ENCODE measurements at places on chromosomes 5 and 9. TPM values are rescaled to one million over a fixed set of nuclear protein-coding genes. Genes with fewer than 3 reads are reported as not detected.

EIF4E1B gene
- total RNA-seq: 0.44 TPM

PCDHGA4 gene
- 7.5 TPM for total RNA-seq

DNA sequence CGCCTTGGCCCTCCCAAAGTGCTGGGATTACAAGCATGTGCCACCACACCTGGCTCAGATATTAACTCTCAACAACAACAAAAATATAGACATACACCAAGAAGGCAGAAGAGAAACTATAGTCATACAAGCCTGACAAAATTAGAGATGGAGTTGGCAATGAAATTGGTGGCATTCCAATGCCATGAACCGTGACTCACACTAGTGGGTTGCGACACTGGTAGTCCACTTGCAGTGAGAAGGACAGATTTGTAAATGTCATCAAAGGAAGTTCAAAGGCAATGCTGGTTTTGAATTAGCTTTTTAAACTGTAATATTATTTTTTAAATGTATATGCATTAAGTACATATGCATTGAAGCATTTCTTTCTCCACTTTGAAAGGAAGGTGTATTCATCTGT is 8.5 kb upstream of the DNAJC25 start:
- no peaks in the 10 kb centered on the region for H3K27me3 ChIP-seq
- H3K36me3 ChIP-seq: no peaks in the 10 kb centered on the region
- no peak overlapping the region for H3K4me3 ChIP-seq
- H3K4me1 ChIP-seq: no peaks in the 10 kb centered on the region
- H3K27ac ChIP-seq: no peak overlapping the region

DNA sequence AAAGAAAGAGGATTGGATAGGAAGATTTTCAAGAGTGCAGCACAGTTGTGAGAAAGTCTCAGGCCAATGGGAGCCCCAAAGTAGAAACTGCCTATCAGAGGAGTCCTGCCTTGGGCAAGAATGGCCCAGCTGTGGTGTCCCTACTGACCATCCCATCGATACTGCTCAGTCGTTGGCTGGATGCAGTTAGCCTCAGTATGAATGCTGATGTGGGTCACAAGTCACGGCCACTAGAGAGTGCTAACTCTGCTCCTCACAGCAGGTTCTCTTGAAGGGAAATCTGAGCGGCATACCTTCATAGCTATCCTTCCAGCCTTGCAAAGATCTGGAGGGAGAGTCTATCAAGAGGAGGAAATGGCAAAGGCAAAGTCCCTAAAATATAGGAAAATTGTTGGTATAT is 11.6 kb upstream of the CETN3 start:
- H3K36me3 ChIP-seq: no peaks in the 10 kb centered on the region
- no peak overlapping the region for H3K27ac ChIP-seq
- no peak overlapping the region for H3K4me3 ChIP-seq
- H3K27me3 ChIP-seq: no peaks in the 10 kb centered on the region
- no peak for DNase-seq

DNA sequence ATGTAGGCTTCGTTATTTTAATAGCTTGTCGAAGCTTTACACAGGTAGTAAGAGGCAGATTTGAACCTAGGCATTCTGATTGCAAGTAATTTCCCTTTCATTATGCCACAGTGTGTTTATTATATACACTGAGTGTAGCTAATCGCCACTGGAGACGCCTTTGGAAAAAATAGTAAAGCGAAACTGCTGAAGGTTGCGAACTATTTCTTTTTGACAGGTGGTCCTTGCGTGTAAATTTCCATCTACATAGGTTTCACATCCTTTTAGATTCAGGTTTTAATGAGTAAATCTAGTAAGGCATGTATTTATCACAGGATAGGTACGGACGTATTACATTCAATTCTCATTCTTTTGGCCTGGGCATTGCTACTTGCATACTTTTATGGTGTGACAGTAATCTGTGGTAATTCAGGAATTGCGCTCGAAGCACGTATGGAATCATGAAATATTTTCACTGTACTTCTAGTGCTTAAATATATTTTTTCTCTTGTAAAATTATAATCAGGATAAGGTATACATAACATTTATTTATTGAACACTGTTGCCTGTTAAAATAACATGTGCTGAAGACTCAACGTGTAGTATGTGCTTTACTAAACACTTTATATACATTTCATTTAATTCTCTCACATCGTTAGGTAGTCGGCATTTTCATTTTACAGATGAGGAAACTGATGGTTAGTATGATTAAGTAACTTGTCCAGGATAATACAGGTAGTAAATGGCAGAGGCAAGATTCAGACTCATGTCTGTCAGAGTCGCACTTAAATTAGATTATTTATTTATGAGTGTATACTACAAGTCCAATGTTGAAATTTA is 1.8 kb downstream of the MARCHF6 start:
- H3K36me3 ChIP-seq: peaks cover 2% of the 10 kb centered on the region
- no peak for DNase-seq
- H3K4me3 ChIP-seq: peak overlapping the region; percentile 95
- H3K4me1 ChIP-seq: peaks cover 11% of the 10 kb centered on the region

DNA sequence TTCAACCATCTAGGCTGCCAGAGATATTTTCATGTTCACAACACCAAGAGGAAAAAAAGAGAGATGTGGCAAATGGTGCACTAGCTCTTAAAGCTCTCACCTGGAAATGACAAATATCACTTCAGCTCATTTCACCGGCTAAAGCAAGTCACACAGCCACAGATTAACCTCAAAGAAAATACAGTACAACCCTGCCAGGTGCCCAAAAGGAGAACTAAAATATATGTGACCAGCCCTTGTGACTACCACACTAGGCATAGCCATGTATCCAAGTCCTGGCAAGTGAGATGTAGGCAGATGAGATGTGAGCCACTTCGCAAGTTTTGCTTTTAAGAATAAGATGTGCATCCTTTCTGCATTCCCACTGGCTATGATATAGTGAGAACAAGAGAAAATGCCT is 41.4 kb downstream of the AGTPBP1 start:
- no peaks in the 10 kb centered on the region for H3K4me1 ChIP-seq
- DNase-seq: no peak
- no peaks in the 10 kb centered on the region for H3K27me3 ChIP-seq
- no peak overlapping the region for H3K4me3 ChIP-seq

- no peaks in the 10 kb centered on the region for H3K4me1 ChIP-seq
- H3K4me3 ChIP-seq: no peak overlapping the region
- no peaks in the 10 kb centered on the region for H3K27me3 ChIP-seq
- DNase-seq: no peak
These were observed 46.6 kb downstream of the NR6A1 start for GRCh38 chr9:124724415-124725067.

GRCh38 chr5:32138839-32139493 is 35.2 kb downstream of the GOLPH3 start:
- no peak overlapping the region for H3K27ac ChIP-seq
- no peaks in the 10 kb centered on the region for H3K27me3 ChIP-seq
- peaks cover 16% of the 10 kb centered on the region for H3K36me3 ChIP-seq
- no peak overlapping the region for H3K4me3 ChIP-seq
- no peak for DNase-seq
- H3K4me1 ChIP-seq: no peaks in the 10 kb centered on the region

GRCh38 chr9:136029556-136029955 is 65.5 kb downstream of the NACC2 start:
- H3K4me1 ChIP-seq: peaks cover 7% of the 10 kb centered on the region
- no peak overlapping the region for H3K27ac ChIP-seq
- H3K36me3 ChIP-seq: peaks cover 15% of the 10 kb centered on the region
- DNase-seq: no peak

- H3K4me3 ChIP-seq: no peak overlapping the region
- no peaks in the 10 kb centered on the region for H3K27me3 ChIP-seq
- no peak for DNase-seq
- H3K36me3 ChIP-seq: peaks cover 14% of the 10 kb centered on the region
- no peak overlapping the region for H3K27ac ChIP-seq
These were observed 21.2 kb downstream of the AUH start for GRCh38 chr9:91340395-91340967.

- DNase-seq: no peak
- H3K36me3 ChIP-seq: no peaks in the 10 kb centered on the region
- no peak overlapping the region for H3K4me3 ChIP-seq
- no peak overlapping the region for H3K27ac ChIP-seq
These were observed 15.3 kb downstream of the PPARGC1B start for GRCh38 chr5:149745212-149745942.

GRCh38 chr9:13069498-13069897 is 210.0 kb downstream of the MPDZ start:
- no peaks in the 10 kb centered on the region for H3K36me3 ChIP-seq
- no peak for DNase-seq
- H3K27me3 ChIP-seq: no peaks in the 10 kb centered on the region
- no peaks in the 10 kb centered on the region for H3K4me1 ChIP-seq
- H3K4me3 ChIP-seq: no peak overlapping the region
